ENCODE measurements at places on chromosomes 12 and 14.

DNA sequence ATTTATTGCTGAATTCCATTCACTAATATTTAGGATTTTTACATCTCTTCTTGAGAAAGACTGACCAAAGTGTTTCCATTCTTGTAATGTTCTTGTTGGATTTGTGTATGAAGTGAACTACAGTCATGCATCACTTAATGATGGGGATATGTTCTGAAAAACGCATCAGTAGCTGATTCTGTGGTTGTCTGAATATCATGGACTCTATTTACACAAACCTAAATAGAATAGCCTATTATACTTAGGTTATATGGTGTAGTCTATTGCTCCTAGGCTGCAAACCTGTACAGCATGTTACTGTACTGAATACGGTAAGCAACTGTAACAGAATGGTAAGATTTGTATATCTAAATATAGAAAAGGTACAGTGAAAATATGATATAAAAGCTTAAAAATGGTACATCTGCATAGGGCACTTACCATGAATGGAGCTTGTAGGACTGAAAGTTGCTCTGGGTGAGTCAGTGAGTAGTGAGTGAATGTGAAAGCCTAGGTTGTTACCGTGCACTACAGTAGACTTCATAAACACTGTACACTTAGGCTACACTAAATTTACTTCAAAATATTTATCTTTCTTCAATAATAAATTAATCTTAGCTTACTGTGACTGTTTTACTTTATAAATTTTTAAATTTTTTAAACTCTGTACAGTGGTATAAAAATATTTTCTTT is 27.6 kb upstream of the P2RX4 start:
- DNase-seq = no peak

GRCh38 chr12:26692407-26692806 is 140.6 kb downstream of the ITPR2 start:
- no peak for DNase-seq

- DNase-seq = peak; percentile 41
These were observed 180.2 kb downstream of the ACSS3 start for GRCh38 chr12:81257947-81258551.

- DNase-seq = no peak
These were observed 212.9 kb downstream of the NRXN3 start for GRCh38 chr14:78383060-78383459.

DNA sequence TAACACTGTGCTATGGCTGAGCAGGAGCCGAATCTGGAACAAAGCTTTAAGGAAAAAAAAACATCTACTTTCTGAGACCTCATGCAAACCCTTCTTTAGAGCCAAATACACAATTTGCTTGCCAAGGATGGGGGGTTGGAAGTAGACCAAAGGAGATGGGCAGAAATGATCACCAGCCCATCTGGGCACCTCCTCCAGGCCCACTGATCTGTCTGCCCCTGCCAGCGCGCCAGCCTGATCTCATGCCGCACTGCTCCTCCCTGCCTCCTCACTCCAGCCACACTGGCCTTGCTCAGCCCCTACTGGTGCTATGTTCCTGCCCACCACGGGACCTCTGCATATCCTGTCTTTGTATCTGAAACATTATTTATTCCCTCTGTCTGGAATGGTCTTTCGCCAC is 24.8 kb upstream of the RAB35 start:
- no peak for DNase-seq
